ENCODE measurements at places on chromosomes 6 and 20.

GRCh38 chr6:158270389-158271127 is 41.7 kb upstream of the TULP4 start:
- H3K36me3 ChIP-seq = no peaks in the 10 kb centered on the region
- no peaks in the 10 kb centered on the region for H3K27me3 ChIP-seq
- H3K4me3 ChIP-seq = no peak overlapping the region
- H3K27ac ChIP-seq = no peak overlapping the region
- H3K4me1 ChIP-seq = no peaks in the 10 kb centered on the region

GRCh38 chr20:57898332-57898731 is 188.5 kb upstream of the PMEPA1 start:
- DNase-seq = no peak
- peaks cover 6% of the 10 kb centered on the region for H3K4me1 ChIP-seq
- H3K27ac ChIP-seq = no peak overlapping the region
- no peak overlapping the region for H3K4me3 ChIP-seq
- no peaks in the 10 kb centered on the region for H3K27me3 ChIP-seq

- H3K4me3 ChIP-seq = no peak overlapping the region
- no peak for DNase-seq
- H3K4me1 ChIP-seq = peaks cover 2% of the 10 kb centered on the region
- no peak overlapping the region for H3K27ac ChIP-seq
- no peaks in the 10 kb centered on the region for H3K36me3 ChIP-seq
- H3K27me3 ChIP-seq = no peaks in the 10 kb centered on the region
Measured at GRCh38 chr20:54645445-54646155, 170.2 kb downstream of the DOK5 start.

- no peaks in the 10 kb centered on the region for H3K36me3 ChIP-seq
- H3K27ac ChIP-seq = no peak overlapping the region
- H3K4me3 ChIP-seq = no peak overlapping the region
- no peaks in the 10 kb centered on the region for H3K4me1 ChIP-seq
- DNase-seq = no peak
Measured at GRCh38 chr20:1661542-1662299, 4.1 kb upstream of the SIRPG start.

GRCh38 chr20:40954521-40955165 is 74.0 kb upstream of the TOP1 start:
- H3K27ac ChIP-seq = no peak overlapping the region
- no peaks in the 10 kb centered on the region for H3K27me3 ChIP-seq
- H3K36me3 ChIP-seq = no peaks in the 10 kb centered on the region
- no peak overlapping the region for H3K4me3 ChIP-seq
- H3K4me1 ChIP-seq = no peaks in the 10 kb centered on the region

DNA sequence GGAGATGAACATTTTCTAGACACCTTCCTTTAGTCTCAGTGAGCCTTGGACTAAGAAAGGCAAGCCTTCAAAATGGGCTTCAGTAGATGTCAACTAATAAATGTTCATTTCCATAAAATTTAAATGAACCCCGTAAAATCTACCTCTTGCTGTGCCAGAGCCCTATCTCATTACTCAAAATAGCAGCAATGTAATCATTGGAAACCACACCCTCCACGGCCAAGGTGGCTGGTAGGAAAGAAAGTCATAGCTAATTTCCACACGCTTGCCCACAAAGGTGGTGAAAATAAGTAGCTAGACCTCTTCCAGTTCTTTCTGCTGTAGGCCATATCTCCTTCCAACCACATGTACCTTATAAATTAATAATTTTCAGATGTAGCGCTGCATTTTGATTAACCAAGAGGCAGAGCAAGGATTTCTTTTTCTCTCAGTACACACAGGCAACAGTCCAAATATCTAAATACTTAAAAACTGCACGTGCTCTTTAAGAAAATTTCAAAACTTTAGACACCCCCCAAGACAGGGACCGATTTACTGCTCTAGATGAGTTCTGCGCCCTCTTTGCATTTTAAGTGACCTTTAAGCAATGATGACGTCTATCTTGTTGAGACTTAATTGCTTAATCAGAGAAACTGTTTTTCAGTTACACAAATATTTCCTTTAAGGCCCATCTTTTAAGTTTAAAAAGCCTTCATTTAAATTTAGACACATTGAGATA is 290.8 kb downstream of the ZNF217 start:
- no peaks in the 10 kb centered on the region for H3K36me3 ChIP-seq
- H3K4me3 ChIP-seq = no peak overlapping the region
- no peak overlapping the region for H3K27ac ChIP-seq
- no peaks in the 10 kb centered on the region for H3K4me1 ChIP-seq

DNA sequence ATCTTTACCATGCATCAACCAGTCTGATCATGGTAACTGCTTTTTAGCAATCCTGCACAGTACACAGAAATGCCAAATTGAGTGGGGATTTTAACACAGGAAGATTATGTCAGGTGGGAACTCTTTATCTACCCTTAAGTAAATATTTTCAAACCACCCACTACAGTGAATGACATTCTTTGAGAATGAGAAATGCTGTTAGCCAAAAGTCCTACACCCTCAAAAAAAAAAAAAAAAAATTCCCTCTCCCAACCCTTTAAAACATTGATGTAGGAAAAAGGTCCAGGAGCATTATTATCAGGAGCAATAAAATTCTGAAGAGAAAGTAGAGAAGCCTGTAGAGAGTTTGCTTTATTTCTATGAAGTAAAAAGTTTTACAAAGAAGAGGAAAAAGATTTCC is 307.2 kb upstream of the THEMIS start:
- no peaks in the 10 kb centered on the region for H3K36me3 ChIP-seq
- DNase-seq = no peak
- peaks cover 5% of the 10 kb centered on the region for H3K4me1 ChIP-seq
- H3K27ac ChIP-seq = no peak overlapping the region
- H3K27me3 ChIP-seq = no peaks in the 10 kb centered on the region
- no peak overlapping the region for H3K4me3 ChIP-seq

GRCh38 chr6:26441977-26442376 is 1.7 kb downstream of the BTN3A3 start:
- no peaks in the 10 kb centered on the region for H3K27me3 ChIP-seq
- no peak overlapping the region for H3K27ac ChIP-seq

DNA sequence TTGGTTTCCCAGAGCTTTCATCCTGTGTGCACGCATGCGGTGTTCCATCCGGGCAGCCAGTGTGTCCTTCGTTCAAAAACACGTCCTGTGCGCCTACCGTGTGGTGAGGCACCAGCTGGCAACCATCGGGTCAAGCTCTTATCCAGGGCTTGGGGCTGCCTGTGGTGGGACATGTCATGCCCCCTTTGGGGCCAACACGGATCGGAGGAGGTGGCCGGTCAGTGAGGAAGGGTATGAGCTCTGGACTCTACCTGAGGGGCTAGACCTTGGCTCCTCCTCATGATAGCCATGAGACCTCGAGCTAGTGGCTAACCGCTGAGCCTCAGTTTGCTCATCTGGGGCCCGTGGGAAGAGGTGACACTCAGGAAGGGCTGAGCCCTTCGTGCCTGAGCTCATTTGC is 158.5 kb upstream of the PMEPA1 start:
- H3K4me3 ChIP-seq = no peak overlapping the region
- no peaks in the 10 kb centered on the region for H3K4me1 ChIP-seq
- H3K36me3 ChIP-seq = no peaks in the 10 kb centered on the region
- H3K27me3 ChIP-seq = peaks cover 9% of the 10 kb centered on the region

DNA sequence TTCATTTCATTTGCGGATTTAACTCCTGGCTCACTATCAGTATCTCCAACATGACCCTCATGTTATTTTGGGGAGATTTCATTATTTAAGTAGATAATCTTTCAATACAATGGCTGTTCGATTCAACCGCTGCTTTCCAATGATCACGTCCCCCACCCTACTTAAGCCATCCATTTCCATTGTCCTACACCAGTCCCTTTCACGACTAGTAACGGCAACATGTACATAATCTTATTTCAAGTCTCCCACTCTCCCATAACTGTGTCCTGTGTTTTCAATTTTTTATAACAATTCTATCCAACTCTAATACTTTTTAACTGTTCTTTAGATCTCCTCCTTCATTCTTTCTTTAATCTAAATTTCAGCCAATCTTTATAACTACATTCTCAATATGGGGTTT is 890.8 kb upstream of the MAP3K7 start:
- no peaks in the 10 kb centered on the region for H3K27me3 ChIP-seq
- DNase-seq = no peak
- H3K27ac ChIP-seq = no peak overlapping the region
- no peaks in the 10 kb centered on the region for H3K36me3 ChIP-seq
- no peaks in the 10 kb centered on the region for H3K4me1 ChIP-seq
